ENCODE measurements at places on chromosomes 16 and 17.
A peak's percentile ranks its signal among the peaks of the same experiment; 100 is the strongest.

DNA sequence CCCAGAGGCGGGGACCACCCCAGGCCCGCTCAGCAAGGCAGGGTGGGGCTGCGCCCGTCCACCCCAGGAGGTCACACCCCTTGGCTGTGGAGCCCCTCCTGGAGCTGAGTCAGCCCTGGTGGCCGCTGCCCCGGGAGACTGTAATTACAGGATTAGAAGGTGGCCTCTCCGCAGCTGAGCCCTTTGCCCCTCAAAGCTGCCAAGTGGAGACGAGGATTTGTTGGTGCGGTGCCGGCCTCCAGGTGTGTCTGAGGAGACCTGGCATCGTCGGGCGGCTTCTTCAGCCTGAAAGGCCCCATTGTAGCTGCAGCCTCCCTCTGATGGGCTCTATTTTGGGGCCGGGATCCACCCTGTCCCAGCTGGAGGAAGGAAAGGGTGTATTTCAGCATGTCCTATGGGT lies 22.7 kb upstream of the SPNS2 start:
- DNase-seq: no peak

GRCh38 chr17:51848451-51848850 lies 310.1 kb downstream of the CA10 start:
- no peak for DNase-seq

- DNase-seq: no peak
Observed at GRCh38 chr16:89307421-89307805, 89.9 kb downstream of the ZNF778 start.

DNA sequence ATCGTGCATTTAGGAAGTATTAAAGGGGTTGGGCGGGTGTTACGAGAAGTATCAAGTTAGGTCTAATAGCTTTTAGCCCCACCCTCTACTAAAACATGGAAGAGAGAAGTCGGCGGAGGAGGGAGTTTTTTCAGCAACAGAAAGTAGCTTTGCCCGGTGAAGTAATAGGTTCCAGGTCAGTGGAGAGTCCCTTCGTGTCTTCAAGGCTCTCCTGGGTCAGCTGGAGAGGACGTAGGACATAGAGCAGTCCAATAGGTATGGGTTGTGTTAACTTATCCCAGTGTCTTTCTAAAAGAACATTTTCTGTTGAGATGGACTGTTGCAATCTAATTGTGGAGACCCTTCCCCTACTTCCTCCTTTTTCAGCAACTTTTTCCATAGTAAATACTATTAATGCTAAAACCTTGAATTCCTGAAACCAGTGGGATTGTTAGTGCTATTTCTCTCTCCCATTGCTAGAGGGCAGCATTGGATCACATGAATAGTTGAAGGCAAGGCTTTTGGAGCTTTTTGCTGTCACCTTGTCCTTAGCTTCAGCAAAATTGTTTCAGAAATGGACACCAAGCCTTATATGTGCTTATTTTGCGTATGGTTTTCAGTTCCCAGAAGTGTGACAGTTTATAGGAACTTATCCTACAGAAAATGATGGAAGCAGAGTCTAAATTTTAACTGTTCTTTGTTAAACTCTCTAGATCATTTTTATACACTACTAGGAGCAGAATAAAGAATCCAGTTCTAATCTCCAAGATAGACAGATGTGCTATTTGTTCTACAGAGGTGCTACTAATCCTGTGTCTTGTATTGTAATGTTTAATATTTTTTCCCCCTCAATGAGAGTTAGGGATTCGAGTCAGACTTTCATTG lies 38.4 kb downstream of the UTP18 start:
- no peak for DNase-seq

DNA sequence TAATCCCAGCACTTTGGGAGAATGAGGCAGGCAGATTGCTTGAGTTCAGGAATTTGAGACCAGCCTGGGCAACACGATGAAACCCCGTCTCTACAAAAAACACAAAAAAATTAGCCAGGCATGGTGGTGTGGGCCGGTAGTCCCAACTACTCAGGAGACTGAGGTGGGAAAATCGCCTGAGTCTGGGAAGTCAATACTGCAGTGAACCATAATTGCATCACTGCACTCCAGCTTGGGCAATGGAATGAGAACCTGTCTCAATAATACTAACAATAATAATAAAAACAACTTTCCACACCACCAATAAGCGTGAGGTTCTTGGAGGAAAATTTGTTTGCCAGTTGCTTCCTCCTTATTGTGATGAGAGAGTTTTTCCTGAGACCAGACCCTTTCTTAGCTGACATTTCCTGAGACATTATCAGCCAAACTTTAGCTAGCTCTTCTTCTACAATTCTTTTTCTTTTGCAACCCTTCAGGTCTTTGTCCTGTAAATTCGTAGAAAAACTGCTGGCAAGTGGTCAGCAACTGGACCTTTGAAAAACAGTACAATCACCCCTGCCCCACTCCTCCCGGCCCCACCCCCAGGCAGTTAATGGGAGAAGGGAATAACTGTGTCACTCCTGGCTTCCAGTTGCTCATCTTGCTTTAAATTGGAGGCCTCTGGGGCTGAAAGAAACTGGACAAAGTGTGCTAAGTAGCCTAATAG lies 3.5 kb upstream of the EZH1 start:
- no peak for DNase-seq

GRCh38 chr17:50615828-50616227 lies 18.9 kb upstream of the ABCC3 start:
- DNase-seq: no peak

DNA sequence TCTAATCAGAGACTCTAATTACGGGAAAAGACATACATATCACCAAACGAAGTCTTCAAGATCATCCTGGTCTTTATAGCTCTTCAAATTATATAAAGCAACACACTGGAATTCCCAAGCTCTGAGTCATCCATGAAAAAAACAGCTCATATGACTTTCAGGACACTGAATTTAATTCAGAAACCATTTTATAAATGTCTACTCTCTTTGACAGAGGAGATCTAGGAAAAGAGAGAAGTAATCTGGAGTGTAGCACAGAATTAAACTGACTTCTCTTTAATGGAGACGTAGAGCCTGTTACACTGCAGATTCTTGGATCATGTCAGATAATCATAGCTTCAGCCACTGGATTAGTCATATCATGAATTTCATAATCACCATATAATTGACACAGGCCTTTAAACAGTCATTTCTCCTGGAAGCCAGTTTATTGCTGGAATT lies 86.8 kb upstream of the WSB1 start:
- DNase-seq: no peak

GRCh38 chr16:67758966-67759365 lies 39.9 kb upstream of the GFOD2 start:
- DNase-seq: no peak

GRCh38 chr17:17792037-17792550 lies 44.7 kb downstream of the SREBF1 start:
- DNase-seq: no peak

- DNase-seq: no peak
Observed at GRCh38 chr17:49667854-49668253, 10.0 kb downstream of the SPOP start.

GRCh38 chr16:68368301-68368888 lies 57.6 kb downstream of the PRMT7 start:
- no peak for DNase-seq

- DNase-seq: no peak
Observed at GRCh38 chr17:29357821-29358232, 32.3 kb upstream of the TAOK1 start.

DNA sequence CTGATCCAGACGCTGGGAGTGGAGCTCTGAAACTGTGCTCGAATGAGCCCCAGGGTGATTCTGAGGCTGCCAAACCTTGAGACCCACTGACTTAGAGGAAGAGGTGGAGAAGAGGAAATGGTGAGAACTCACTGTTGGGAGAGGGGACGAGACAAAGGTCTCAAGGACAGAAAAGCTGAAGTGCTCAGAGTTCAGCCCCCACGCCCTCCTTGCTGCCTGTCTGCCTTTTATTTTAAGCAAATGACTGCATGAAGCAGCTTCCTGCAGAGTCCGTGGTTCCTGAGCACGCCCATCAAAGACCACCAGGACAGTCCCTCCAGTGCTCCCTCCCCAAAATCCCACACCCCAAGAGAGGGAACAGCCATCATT lies 20.4 kb downstream of the COTL1 start:
- peak; percentile 54 for DNase-seq

DNA sequence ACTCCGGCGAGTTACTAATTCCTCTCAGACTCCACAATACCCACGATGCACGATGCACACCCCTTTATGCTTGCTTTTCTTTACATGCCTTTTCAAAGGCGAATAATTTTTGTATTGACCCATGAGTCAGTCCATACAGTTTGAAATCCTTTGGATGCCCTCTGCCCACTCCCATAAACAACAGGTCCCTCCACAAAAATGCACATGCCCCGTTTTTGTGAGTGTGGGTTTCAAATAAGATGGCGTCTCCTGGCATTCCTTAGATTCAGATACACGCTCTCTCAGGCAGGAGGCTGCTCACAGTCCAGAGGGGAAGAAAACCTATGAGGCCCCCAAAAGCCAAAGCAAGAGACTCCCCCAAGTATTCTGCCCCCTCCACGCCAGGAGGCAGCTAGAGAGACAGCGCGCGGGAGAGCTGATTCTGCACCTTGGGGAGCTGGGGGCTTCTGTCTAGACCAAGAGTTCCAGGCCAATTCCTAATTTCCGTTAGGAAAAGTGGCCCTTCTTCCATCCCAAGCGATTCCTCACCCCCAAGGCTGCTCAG lies 19.6 kb upstream of the HOXB9 start:
- DNase-seq: no peak

- no peak for DNase-seq
Observed at GRCh38 chr17:61511480-61512182, 59.4 kb downstream of the TBX4 start.

DNA sequence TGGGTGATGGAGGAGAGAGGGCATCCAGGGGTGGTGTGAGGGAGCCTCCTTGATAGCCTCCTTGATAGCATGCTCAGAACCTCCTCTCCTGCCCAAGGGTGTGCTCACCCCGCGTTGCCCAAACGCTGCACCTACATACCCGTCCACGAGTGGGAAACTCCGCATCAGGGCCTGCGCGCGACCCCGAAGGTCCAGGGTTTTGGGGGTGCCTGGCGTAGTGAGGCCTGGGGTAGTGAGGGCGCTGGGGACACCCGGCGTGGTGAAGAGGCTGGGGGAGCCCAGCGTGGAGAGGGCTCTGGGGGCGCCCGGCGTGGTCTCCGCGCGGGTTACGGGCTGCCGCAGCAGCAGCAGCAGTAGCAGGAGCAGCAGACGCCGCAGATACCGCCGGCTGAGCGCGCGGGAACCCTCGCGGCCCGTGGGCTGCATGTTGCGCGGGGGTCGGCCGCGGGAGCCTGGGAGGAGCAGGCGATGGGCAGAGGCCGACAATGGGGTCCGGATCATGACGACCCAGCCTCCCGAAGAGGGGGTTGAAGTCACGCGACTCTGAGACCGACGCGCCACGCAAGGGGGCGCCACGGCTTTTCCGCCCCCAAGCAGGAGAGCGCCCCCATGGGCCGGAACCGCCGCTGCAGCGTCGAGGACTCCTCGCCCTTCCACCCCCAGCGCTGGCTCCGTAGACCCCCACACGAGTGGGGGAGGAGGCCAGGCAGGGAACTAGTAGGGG lies at the start of gene DPEP3:
Gene DPEP3 (minus strand): TSS at position 545 of the 724 bp plus-strand sequence. CDS start 119 bp downstream, at position 426.
- peak; percentile 18 for DNase-seq

GRCh38 chr17:19381741-19382444 lies 3.6 kb downstream of the MAPK7 start:
- DNase-seq: no peak

DNA sequence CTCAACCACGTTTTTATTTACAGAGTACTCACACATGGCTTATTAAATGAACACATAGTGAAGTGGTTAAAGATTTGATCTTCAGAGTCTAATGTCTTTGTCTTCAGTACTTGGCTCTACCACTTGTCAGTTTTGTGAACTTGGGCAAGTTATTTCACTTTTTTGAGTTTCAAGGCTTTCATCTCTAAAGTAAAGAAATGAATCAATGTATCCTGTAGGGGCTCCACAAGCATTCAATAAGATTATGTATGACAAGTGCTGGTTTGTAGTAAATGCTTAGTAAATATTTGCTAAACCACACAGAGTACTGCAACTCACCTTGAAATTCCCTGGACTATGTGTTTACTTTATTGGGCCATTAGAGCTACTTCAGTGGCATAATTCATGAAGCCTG lies 446.0 kb upstream of the GOT2 start:
- no peak for DNase-seq

- no peak for DNase-seq
Observed at GRCh38 chr17:69695646-69696045, 281.1 kb downstream of the MAP2K6 start.

DNA sequence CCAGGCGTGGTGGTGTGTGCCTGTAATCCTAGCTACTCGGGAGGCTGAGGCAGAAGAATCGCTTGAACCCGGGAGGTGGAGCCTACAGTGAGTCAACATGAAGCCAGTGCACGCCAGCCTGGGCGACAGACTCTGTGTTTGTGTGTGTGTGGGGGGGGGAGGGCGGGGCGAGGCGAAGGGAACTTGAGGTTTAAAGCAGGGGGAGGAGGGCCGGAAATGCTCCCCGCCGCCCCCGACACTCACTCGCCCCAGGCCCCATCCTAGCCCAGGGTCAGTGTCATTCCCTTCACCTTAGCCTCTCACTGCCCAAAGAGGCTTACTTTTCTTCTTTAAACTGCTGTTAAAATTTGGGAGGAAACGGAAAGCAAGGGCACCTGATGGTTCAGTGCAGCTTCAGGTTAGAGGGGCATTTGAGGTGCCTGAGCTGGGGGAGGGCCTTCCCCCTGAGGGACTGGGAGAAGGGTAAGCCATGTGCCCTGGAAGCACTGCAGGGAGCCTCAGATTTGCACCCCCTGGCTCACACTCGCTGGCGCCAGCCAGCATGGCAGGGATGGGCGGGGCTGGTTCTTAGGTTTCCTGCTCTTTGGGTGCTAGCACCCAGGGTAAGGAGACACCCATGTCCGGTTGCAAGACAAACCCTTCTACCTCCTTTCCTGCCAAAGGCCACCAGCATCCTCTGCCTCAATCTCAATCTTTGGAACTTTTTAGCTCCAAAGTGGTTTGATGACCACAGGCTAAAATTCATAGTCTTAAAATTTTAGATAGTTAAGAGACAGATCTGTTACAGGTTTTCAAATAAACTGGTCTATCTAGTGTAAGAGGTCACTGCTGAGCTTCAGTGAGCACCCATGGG lies 2.2 kb upstream of the LIMD2 start:
- peak; percentile 83 for DNase-seq

GRCh38 chr17:79627766-79628690 lies 17.2 kb upstream of the RBFOX3 start:
- DNase-seq: no peak

DNA sequence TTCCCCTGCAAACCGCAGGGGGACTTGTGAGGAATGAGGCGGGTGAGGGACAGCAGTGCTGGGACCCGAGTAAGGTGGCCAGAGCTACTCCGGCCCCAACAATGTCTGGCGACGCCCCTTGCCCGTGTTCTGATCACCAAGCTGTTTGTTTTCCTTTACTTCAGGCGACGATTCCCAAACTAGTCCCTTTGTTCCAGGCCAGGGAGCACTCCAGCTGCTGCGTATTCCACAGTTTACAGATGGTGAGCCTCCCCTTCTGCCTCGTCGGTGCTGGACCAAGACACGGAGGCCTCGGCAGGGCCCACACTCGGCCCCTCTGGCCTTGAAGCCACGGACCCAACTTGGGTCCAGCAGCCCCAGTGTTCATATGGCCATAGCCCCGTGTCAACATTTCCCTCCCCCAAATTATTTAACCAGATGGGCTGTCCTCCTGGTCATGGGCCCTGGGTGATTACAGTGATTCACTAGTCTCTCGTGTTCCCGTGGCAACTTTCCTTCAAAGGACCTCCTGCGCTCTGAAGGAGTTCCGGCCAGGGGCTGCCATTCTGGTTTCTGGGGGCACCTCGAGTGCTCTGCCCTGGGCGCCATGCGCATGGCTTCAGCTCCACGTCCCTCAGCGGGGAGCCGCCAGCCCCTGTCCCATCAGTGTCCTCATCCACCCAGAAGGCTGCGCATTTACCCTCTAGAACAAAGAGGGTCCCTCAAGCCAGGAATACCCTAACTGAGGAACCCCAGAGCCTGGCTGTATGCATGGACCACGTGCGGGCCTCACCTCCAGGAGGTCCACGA lies 24.8 kb upstream of the MTSS2 start:
- no peak for DNase-seq

Data from CD4-positive, alpha-beta T cell treated with Interferon gamma for 1 hour (primary cell).